Left ventricle myocardium inferior (tissue), 1 donor: ENCODE measurements at places on chromosomes 6 and 20. TPM values are rescaled to one million over a fixed set of nuclear protein-coding genes. Genes with fewer than 3 reads are reported as not detected.

- no peaks in the 10 kb centered on the region for H3K4me1 ChIP-seq
- H3K27me3 ChIP-seq = no peaks in the 10 kb centered on the region
- no peaks in the 10 kb centered on the region for H3K36me3 ChIP-seq
- H3K4me3 ChIP-seq = peak overlapping the region; percentile 53
Observed at GRCh38 chr6:168852376-168852884, 401.2 kb downstream of the THBS2 start.

Gene COL12A1
- 12.2 TPM for total RNA-seq

Gene F13A1
- 93.1 TPM for total RNA-seq

- H3K4me3 ChIP-seq = no peak overlapping the region
- H3K4me1 ChIP-seq = no peaks in the 10 kb centered on the region
- H3K36me3 ChIP-seq = peaks cover 2% of the 10 kb centered on the region
- no peaks in the 10 kb centered on the region for H3K27me3 ChIP-seq
Observed at GRCh38 chr6:157640746-157641451, 182.1 kb upstream of the SNX9 start.

Gene ARMH2
- total RNA-seq = not detected

DNA sequence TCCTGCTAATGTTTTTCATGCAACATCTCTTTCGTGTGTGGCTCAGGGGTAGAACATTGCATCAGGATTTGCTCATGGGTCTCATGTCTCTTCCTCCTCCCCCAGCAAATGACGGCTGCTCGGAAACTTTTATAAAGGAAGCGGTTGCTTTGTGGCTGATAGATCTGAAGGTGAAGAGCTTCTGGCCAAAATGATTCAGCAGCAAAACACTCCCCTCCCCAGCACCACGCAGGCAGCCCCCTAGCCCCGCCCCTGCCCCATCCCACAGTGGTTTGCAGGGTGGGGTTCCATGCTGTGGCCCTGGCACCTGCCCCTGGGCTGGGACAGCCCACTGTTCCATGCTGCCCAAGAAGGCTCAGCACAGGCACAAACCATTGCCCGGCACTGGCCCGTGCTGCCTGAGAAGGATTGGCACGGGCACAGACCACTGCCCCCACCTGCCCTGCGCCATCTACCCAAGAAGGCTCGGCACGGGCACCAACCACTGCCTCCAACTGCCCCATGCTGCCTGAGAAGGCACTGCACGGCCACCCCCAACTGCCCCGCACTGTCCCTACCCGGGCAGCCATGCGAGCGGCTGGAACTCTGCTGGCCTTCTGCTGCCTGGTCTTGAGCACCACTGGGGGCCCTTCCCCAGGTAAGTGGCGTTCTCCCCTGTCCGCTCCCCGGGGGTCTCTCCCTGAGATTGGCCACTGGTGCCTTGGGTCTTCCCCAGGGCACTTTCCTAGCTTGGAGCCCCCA is at the start of gene CST7:
Gene CST7, plus strand, starts transcription at position 331 of the 741 bp plus-strand sequence. Its CDS starts 237 bp downstream, at position 568.
- H3K4me1 ChIP-seq = no peaks in the 10 kb centered on the region
- DNase-seq = no peak
- no peak within 1 kb of the TSS for H3K27ac ChIP-seq

- H3K36me3 ChIP-seq = no peaks in the 10 kb centered on the region
- no peak overlapping the region for H3K27ac ChIP-seq
- H3K27me3 ChIP-seq = peaks cover 12% of the 10 kb centered on the region
- no peaks in the 10 kb centered on the region for H3K4me1 ChIP-seq
Observed at GRCh38 chr6:104486035-104486434, 373.7 kb downstream of the HACE1 start.

DNA sequence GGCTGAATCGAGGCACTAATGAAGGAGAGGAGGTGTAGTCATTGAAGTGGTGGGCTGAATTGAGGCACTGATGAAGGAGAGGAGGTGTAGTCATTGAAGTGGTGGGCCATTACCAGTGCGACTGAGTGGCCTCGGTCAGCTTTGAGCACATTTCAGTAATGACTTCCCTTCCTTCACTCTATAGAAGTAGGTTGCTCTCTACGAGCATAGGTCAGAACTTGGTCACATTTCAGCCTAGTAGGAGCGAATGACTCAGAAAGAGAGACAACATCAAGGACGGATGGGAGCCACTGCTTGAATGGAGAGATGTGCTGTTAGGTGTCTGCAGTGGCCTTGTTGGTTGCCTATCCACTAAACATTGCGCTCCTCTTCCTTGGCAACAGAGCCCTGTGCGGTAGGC is 39.5 kb downstream of the ZDHHC14 start:
- no peak overlapping the region for H3K27ac ChIP-seq
- no peak for DNase-seq
- no peak overlapping the region for H3K4me3 ChIP-seq
- H3K36me3 ChIP-seq = no peaks in the 10 kb centered on the region
- H3K27me3 ChIP-seq = no peaks in the 10 kb centered on the region
- H3K4me1 ChIP-seq = peaks cover 13% of the 10 kb centered on the region
